GM20000 (cell line): ENCODE measurements at places on chromosomes 3 and 15.

- DNase-seq, result no peak
These were observed 30.3 kb downstream of the DUSP7 start for GRCh38 chr3:52026041-52026440.

DNA sequence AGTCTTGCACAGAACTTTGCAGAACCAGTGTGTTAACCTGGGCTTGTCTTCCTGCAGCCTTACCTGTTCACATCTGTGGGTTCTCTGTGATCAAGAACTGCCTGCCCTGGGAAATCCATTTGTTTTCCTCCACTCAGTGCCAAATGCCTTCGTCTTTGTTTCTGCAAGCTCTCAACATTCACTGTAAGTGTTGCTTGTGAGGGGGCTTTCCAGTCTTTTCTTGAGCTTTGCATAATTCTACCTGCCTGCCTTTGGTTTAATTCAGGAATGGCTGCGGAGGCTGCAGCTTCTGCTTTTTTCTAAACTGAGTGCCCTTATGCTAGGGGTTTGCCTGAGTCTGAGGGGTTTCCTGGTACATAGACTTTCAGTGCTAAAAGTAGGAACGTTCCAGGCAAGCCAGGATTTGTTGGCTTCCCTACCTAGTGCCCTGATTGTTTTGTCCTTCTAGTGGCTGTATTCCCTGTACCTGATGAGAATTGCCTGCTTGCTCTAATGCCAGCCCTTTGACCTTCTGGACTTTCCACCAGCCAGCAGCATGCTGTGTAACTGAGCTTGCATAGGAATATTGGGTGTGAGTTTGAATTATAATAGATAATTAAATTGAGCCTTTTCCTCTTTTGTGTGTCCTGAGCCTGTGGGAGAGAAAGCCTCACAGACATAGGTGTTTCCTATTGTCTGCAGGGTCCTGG lies 96.6 kb upstream of the CLSTN2 start:
- DNase-seq, result no peak

- DNase-seq, result no peak
These were observed 74.4 kb upstream of the TMEM108 start for GRCh38 chr3:132963786-132964185.

DNA sequence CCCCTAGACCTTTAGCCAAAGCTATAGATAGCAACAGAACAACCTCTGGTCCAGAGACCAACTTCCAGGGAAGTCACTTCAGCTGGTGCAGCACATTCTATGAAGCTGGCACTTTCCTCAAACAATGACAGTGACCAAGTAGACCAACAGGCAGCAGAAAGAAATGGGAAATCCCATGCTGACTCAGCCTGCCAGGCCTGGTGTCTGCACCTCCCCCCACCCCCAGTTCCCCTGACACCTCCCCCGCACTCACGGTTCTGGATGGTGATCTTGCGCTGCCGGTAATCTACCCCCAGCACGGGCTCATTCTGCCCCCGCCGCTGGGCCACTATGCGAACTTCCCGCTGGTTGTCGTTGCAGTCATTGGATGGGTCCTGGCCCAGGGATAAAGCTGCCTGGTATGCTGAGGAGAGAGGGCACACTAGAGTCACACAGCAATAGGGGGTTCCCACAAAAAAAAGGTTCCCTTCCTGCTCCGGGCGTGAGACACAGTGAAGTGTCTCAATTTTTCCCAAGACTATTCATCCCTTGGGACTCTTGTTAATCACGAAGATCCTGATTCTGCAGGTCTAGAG lies 17.0 kb downstream of the ILDR1 start:
- DNase-seq, result peak; percentile 61

- no peak for DNase-seq
These were observed 6.0 kb downstream of the ANXA2 start for GRCh38 chr15:60391722-60392315.

- no peak for DNase-seq
These were observed 616.1 kb upstream of the ALCAM start for GRCh38 chr3:104750581-104750980.
